Endothelial cell (in vitro differentiated cells): ENCODE measurements at places on chromosomes 5 and 9. TPM values are rescaled to one million over a fixed set of nuclear protein-coding genes. Genes with fewer than 3 reads are reported as not detected.

DNA sequence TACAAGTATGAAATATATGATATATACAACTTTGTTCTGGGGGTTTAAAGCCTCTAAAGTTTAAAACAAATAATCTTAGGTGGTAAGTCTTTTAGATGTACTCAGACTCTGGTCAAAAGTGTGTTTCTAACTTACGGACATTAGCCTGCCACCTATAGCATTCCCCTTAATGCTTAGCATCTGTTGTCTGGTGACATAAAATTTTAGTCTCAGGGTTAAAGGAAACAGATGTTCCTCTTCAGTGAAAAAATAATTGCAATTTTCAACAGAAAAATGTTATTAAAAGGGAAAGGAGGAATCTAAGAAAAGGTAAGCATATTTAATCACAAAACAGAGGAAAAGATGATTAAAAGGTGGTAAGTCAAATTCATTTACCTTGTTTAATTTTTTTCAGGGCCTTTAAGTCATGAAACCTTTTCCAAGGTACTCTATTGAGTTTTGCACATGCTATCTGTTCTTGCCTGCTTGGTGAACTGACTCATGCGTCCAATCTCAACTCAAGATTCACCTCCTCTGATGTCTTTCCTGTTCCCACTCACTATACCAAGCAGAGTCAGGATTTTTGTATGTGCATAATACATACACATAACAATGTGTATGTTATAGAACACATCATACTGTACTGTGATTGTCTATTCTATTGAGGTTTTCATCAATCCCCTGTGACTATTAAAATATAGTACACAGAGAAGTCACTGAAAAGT lies 7.9 kb downstream of the TMEM167A start:
- DNase-seq, result no peak

GRCh38 chr9:129258823-129259301 lies 80.8 kb upstream of the IER5L start:
- DNase-seq, result no peak

NOXA1 gene
- total RNA-seq, result 0.36 TPM

GRCh38 chr5:122951658-122952057 lies 84.9 kb downstream of the PPIC start:
- DNase-seq, result no peak

- DNase-seq, result no peak
Measured at GRCh38 chr5:149838881-149839739, 105.5 kb downstream of the PDE6A start.

CCL21 gene
- not detected for total RNA-seq

TMEM161B gene
- total RNA-seq, result 10.6 TPM

SLC34A1 gene
- total RNA-seq, result not detected
